CD8-positive, alpha-beta memory T cell (primary cell): ENCODE measurements at places on chromosomes 11 and 22.

GRCh38 chr11:108340973-108341372, 118.1 kb downstream of the ATM start:
- no peaks in the 10 kb centered on the region for H3K4me1 ChIP-seq
- no peak overlapping the region for H3K27ac ChIP-seq
- H3K27me3 ChIP-seq = no peaks in the 10 kb centered on the region
- H3K36me3 ChIP-seq = peaks cover 16% of the 10 kb centered on the region
- H3K4me3 ChIP-seq = no peak overlapping the region
- no peak for DNase-seq

DNA sequence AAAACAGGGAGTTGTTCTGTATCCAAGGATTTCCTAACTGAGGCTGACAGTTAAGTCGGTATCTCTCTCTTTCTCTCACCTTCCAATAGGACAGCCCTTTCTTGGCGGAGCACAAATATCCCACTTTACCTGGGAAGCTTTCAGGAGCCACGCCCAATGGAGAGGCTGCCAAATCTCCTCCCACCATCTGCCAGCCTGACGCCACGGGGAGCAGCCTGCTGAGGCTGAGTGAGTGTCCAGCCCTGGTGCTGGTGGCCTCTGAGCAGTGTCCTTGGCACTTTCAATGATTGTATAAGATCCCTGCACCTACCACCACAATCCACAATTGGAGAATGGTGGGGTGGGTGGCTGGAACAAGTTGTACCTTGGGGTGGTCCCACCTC, 33.7 kb downstream of the CYB5R2 start:
- no peak overlapping the region for H3K4me3 ChIP-seq
- H3K27me3 ChIP-seq = no peaks in the 10 kb centered on the region
- DNase-seq = no peak

DNA sequence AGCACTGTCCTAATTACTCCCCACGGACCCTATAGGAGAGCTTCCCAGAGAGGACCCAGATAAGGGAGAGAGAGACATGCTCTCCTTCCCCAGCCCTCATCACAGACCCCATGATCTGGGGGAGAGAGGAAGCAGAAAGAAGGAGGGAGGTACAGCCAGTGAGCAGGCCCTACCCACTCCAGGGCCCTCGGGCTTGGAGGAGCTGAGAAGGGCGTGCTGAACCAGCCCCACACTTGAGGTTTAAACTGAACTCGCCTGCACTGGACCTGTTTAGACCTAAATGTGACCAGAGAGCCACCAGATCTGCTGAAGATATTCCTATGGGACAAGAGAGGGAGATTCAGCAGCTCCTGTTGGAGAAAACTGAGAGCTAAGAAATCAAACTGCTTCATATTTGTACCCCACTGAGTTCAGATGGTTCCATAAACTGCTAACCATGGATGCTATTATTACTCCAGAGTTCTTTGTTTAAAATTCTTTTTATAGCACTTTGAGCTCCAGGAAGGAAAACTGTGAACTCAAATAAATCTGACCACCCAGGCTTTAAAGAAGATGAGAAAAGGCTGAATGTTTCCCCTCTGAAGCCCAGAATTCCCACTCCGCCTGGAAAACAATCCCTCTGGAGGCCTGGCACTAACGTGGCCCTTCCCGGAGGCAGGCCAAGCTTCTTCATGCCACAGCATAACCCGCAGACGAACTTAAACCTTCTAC, 67.2 kb downstream of the EFCAB6 start:
- H3K36me3 ChIP-seq = no peaks in the 10 kb centered on the region
- no peak overlapping the region for H3K4me3 ChIP-seq
- no peaks in the 10 kb centered on the region for H3K27me3 ChIP-seq

GRCh38 chr11:115471367-115471766, 32.8 kb downstream of the CADM1 start:
- no peak for DNase-seq
- H3K4me1 ChIP-seq = no peaks in the 10 kb centered on the region
- H3K27me3 ChIP-seq = no peaks in the 10 kb centered on the region

DNA sequence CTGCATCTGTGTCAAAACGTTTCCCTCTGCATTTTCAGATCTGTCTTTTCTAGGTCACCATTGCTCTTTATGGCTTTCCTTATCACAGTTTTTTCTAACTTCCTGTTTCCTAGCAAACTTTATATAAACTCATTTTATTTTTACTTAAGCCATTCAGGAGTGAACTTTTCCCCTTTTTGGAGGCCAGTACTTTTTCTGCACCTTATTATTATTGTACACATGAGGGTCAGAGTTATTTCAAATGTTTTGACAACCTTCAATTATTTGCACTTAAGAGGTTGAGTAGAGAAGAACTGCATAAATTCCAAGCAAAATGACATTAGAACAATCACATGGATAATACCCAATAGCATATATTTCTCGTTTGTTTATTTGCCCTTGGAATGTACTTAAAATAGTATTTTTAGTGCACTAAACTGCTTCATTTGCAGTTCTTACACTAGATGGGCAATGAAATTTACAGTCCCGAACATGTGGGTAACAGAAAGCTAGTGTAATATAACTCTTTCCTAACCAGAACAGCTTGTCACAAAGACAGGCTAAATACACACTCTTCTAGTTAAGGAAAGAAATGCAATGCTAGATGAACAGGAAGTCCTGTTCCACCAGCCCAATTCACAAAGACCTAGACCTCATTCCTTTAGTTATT, 79.5 kb downstream of the UBASH3B start:
- DNase-seq = no peak
- no peaks in the 10 kb centered on the region for H3K27me3 ChIP-seq
- H3K27ac ChIP-seq = no peak overlapping the region
- no peaks in the 10 kb centered on the region for H3K36me3 ChIP-seq
- H3K4me3 ChIP-seq = no peak overlapping the region

GRCh38 chr11:128379587-128380580, 207.5 kb downstream of the ETS1 start:
- no peak overlapping the region for H3K27ac ChIP-seq
- H3K4me1 ChIP-seq = peaks cover 16% of the 10 kb centered on the region
- H3K36me3 ChIP-seq = no peaks in the 10 kb centered on the region
- DNase-seq = peak; percentile 10

GRCh38 chr11:132424433-132424832, 1054.0 kb downstream of the NTM start:
- no peaks in the 10 kb centered on the region for H3K27me3 ChIP-seq
- no peaks in the 10 kb centered on the region for H3K4me1 ChIP-seq
- no peak overlapping the region for H3K27ac ChIP-seq

- no peak for DNase-seq
- no peaks in the 10 kb centered on the region for H3K27me3 ChIP-seq
- H3K36me3 ChIP-seq = no peaks in the 10 kb centered on the region
- no peak overlapping the region for H3K27ac ChIP-seq
Measured at GRCh38 chr11:33457948-33458347, 200.8 kb downstream of the HIPK3 start.

GRCh38 chr11:17524221-17524620, 20.0 kb downstream of the USH1C start:
- H3K27ac ChIP-seq = no peak overlapping the region
- no peaks in the 10 kb centered on the region for H3K36me3 ChIP-seq
- DNase-seq = no peak
- no peaks in the 10 kb centered on the region for H3K4me1 ChIP-seq

- no peaks in the 10 kb centered on the region for H3K36me3 ChIP-seq
- H3K4me1 ChIP-seq = no peaks in the 10 kb centered on the region
Measured at GRCh38 chr11:428295-428694, 13.5 kb upstream of the SIGIRR start.
